Activated CD4-positive, alpha-beta T cell treated with anti-CD3 and anti-CD28 coated beads for 48 hours (primary cell): ENCODE measurements at places on chromosomes 7 and 10.

GRCh38 chr10:123624086-123624485, 42.1 kb upstream of the GPR26 start:
- DNase-seq = no peak

DNA sequence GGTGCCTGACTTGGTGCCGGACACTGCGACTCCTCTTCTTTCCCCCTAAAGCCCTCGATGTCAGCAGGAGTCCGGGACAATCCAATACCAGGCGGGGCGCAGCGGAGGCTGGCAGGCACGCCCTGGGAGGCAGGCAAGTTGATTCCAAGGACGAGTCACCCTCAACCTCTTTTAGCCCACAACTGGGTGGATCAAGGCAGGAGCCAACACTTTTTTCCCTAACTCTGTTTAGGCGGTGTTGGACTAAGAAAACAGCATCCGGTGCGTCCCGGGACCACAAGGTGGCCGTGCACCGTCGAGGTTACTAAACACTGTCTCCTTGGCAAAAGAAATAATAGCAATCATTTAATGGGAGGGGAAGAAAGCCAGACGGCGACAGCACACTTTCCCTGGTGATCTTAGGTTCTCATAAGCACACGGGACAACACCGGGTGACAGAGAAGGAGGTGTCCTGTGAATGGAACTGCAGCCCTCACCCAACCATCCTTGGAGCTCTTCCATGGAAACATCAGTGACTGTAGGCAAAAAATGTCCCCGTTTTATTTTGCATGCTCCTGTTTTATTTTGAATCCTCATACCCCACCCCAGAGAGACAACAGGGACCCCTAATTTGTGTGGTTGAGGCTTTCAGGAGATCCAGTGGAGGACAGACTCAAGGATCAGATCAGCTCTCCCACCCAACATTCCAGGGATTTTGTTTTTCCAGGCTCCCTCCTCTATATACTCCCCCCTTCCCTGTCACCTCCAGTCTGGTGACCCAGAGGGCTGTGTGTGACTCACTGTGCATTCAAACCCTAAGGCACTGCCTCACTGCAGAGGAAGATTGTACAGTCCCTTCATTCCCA, 1.3 kb upstream of the CALCR start:
- DNase-seq = no peak

DNA sequence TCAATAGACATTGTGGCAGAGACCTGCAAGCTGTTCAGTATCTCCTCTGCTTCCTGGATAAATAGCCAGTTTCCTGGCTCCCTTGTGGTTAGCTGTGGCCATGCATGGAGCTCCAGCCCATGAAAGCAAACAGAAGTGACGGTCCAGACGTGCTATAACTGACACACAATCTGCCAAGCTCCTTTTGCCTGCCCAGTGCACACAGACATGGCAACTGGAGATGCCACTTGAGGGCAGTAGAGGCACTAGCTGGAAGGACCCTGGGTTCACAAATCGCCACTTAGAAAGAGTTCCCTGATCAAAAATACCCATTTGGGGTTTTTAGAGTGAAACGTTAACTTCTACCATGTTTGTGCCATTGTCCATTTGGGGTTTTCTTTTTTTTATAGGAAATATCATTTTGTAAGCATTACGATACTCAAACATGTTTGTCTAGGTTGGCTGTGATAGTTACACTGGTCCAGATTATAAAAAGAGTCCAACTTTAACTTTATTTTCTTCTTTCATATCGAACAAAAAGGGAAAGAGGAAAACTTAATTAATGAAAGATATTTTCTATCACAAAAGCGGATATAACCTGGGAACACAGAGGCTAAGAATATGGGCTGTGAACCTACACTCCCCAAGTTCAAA, 31.3 kb downstream of the KIN start:
- DNase-seq = peak; percentile 22

GRCh38 chr7:23486002-23486773, 15.9 kb upstream of the IGF2BP3 start:
- DNase-seq = no peak

DNA sequence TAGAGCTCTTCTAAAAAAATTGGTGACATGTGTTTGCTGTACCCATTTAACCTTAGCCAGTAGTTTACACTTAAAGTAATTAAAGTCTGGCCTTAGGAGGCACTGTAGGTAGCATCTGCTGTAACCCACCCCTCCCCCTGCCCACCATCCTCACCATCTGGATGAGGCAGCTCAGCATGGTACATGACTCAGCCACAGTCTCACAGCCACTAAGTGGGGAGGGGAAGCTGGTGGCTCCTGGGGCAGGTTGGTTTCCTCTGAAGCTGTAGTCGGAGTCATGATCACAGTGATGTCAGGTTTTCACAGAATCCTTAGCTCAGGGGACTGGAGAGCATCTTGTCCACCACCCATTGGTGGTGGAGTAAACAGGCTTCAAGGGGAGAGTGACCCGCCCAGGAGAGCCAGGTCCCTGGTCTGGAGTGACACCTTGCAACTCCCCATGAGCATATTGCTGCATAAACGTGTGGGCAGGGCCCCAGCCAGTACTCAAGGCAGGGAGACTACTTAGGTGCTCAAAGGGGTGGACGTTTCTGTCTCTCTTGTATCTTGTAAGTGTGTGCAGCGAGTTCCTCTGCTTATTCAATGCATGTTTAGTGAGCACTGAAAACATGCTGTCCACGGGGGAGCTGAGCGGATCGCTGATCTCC, 125.9 kb downstream of the GRK5 start:
- DNase-seq = peak; percentile 75

GRCh38 chr7:95509199-95509598, 23.5 kb downstream of the ASB4 start:
- no peak for DNase-seq

DNA sequence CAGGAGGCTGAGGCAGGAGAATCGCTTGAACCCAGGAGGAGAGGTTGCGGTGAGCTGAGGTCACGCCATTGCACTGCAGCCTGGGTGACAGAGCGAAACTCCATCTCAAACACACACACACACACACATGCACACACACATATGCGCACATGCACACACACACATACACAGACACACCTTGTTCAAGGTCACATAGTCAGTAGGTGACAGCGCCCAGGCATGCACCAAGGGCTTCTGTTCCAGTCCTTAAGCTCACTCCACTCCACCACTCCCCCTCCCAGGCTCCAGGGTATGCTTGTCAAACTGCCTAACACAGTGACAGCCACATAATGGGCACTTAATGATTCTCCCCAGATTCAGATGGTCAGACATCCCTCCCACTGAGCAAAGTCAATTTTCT, 37.0 kb downstream of the KCNMA1 start:
- DNase-seq = no peak

DNA sequence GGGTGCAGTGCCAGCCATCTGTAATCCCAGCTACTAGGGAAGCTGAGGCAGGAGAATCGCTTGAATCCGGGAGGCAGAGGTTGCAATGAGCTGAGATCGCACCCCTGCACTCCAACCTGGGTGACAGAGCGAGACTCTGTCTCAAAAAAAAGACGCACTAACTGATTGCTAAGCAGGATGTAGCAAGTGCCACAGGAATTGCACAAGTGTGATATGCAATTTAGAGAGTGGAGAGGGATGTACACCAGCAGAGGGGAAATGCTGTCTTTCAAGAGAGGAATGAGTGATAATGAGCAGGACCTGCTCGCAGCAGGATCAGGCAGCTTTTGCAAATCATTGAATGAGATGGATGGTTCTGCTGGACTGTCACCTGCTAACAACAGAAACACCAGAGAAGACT, 13.3 kb upstream of the SLC16A12 start:
- no peak for DNase-seq

- DNase-seq = no peak
Measured at GRCh38 chr7:69243016-69243415, 355.3 kb upstream of the AUTS2 start.

DNA sequence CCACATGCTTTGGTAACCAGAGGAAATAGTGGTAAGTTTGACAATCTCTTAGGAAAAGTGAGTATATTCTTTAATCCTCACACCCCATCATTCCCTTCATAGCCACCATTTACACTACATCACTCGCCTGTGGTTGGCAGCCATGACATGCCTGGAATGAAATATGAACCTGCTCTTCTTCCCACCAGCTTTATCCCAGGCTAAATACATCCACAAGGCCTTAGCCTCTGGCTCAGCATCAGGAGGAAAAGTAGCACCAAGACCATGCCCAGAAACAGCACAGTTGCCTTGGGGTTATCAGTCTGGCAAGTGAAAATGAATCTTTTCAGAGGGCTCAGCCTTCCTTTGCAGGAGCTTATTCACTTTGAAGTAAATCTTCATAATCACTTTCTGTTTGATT, 40.3 kb downstream of the SGCE start:
- no peak for DNase-seq

DNA sequence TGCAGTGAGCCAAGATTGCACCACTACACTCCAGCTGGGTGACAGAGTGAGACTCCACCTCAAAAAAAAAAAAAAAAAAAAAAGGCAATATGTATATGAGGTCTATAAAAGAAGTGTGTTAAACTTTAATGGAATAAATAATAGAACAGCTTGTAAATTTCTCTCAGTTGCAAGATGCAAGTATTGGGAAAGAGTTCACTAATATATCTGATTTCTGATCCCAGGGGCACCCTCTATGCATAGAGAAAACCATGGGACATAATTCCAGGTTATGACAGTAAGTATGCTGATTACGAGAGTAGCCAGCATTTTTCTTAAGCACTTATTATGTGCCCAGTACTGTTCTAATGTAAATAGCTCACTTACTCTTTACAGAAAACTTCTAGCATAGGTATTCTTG, 66.1 kb upstream of the AFAP1L2 start:
- no peak for DNase-seq

GRCh38 chr7:74289018-74289658, at the start of gene CLIP2:
Gene CLIP2 (plus strand): TSS chr7:74289407. CDS start chr7:74317547, 28,140 bp downstream.
- peak; percentile 80 for DNase-seq

DNA sequence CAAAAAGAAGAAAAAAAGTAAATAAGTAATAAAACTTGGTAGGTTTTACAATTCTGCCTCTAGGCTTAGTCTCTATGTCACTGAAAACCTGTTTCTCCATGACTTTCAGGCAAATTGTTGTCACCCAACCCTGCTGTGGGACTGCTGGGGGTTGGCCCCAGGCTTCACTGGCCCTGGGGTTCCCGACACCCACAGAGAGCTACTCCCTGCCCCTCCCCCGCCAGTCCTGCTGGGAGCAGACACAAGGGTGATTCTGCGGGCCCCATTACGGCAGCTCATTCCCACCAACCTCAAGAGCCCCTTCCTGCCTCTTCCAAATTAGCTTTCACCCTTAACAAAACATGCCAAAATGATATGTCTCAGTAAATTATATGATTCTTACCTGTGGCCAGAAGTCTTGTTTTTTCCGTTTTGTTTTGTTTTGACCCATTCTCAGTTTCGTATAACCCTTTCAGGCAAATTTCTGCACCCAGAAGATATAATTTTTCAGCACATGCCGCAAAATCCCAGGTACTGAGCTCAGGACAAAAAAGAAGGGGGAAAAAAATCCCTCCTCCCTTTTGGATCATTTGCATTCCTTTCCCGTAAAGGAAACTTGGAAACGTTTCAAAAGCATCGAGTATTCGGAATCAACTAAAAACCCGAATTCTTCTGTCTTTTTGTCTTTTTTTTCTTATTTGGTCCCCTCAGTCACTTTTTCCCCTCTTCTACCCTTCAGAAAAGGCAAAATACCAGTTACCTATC, 27.8 kb downstream of the CHST15 start:
- no peak for DNase-seq

DNA sequence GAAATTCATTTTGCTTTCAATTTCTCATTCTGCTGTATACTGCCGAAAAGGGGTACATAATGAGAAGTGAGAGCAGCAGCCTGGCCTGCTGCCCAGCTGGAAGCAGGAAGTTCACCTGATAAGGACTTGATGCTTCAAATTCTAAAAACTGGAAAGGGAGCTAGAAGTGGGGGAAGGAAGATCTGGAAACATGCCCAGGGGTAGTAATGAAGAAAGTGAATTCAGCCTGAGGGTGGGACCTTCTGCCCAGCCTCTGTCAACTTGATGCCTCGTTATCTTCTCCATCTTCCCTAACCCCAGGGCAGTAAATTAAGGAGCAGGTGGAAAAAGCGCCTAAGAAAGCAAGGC, 69.4 kb downstream of the ARMH3 start:
- DNase-seq = no peak

- no peak for DNase-seq
Measured at GRCh38 chr10:62019013-62019684, 117.7 kb downstream of the ARID5B start.

- no peak for DNase-seq
Measured at GRCh38 chr7:101159696-101160674, 5.4 kb downstream of the VGF start.

DNA sequence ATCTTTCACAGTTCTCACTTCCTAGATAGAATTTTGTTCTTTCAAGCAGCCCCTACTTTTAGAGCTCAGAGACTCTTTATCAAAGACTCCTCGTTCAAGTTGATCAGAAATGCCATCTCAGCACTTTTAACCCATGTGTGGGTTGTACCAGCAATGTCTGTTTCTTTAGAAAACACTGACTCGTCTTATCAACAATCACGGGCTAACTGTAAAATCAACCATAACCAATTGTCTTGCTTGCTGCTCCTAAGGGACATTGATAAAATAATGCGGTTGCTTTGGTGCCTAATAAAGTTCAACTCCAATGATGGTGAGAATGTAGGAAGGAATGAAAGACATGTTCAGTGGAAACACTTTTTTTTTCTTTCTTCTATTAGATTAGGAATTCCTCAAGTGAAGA, 12.9 kb upstream of the CDK6 start:
- DNase-seq = no peak

DNA sequence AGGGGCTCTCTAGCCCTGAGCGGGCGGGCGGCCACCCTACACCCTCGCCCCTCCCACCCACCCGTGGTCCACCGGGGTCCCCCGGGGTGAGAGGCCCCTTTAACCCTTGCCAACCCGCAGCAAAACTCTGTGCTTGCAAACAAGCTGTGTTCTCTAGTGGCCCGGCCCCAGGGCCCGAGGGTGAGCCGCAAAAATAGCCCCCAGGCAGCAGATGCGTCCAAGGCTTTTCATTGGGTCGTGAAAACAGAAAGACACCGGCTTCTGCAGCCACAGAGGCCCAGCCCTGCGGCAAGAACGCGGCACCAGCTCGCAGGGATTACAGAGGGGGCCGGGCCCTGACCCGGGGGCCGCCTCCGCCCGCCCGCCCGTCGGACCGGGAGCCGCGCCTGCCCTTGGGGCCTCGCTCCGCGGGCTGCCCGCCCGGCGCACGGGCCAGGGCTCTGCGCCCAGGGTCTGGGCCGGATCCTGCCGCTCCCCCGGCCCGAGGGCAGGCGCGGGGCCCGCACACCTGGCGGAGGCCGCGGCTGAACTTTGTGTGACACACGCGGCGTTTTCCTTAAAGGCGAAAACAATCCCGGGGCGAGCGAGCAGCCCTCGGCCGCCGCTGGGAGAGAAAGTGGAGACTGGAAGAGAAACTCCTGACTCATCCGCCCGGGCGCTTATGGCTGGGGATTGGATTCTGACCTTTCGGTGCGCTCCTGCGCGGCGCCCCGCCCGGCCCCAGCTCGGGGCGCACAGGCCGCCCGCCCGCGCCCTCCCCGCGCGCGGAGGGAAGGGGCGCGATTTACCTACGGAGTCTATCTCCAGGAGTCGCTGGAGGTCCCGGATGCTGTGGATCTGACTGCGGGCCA, 2.8 kb downstream of the PDGFA start:
- peak; percentile 56 for DNase-seq

- DNase-seq = no peak
Measured at GRCh38 chr10:109974504-109975191, 33.1 kb upstream of the ADD3 start.

- DNase-seq = no peak
Measured at GRCh38 chr7:157547102-157547501, 210.3 kb downstream of the DNAJB6 start.
